Fibroblast of the aortic adventitia (primary cell): ENCODE measurements at places on chromosomes 3 and 15.

- DNase-seq = peak; percentile 65
Measured at GRCh38 chr15:89139613-89140499, 51.6 kb downstream of the ABHD2 start.

- peak; percentile 69 for DNase-seq
Measured at GRCh38 chr15:78421238-78421965, 16.6 kb upstream of the IREB2 start.

- DNase-seq = peak; percentile 39
Measured at GRCh38 chr3:125313060-125313635, 62.0 kb downstream of the ZNF148 start.

DNA sequence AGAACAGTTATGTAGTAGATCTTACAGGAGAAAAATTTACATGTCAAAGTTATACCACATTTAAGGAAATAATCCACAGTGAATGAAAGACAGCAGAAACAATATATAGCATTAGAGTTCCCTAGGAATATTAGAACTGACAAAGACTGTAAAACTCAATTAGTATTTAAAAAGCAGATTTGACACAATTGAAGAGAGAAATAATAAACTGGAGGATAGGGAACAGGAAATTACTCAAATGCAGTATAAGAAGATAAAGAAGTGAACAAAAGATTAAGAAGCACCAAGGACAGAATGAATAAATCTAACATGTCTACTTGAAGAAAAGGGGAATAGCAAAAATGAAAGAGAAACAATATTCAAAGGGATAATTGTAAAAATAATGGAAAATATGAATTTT, 132.6 kb upstream of the CHRNA7 start:
- DNase-seq = no peak

DNA sequence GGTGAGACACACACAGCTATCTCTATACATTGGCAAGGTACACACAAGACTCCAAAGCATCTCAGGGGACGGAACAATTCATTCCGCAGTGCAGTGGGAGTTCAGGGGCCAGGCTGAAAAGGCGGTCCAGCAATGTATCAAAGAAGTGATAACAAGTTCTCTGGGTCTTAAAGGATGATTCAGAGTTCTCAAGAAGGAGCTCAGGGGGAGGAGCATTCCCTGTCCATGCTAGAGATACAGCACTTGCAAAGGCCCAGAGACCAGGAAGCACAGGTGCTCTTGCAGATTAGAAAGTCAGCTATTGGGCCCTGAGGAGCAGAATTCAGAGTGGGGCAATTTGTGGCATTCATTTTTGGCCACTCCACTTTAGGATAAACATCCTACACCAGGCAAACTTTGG, 34.9 kb downstream of the MECOM start:
- DNase-seq = no peak

DNA sequence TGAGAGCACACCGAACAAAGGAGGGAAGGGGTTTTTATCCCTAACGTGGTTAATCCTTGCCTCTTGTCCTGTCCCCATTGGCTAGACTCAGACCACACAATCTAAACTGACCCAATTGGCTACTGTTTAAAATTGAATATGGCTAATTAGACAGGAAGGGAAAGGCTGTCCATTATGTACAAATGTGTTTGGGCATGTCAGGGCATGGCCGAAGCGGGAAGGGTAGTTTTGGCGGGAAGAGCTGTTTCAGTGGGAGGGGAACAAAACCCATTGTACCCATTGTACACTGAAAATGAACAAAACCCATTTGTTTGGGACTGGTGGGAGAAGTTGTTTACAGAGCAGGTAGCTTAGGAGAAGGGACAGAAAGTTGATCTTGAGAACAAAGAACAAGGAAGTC, 330.9 kb upstream of the POU1F1 start:
- DNase-seq = no peak

GRCh38 chr3:52896613-52897012, 735 bp downstream of the STIMATE start:
- DNase-seq = no peak

- peak; percentile 93 for DNase-seq
Measured at GRCh38 chr15:60091157-60091556, 87.0 kb downstream of the FOXB1 start.

- peak; percentile 78 for DNase-seq
Measured at GRCh38 chr3:64163755-64164148, 61.5 kb downstream of the PRICKLE2 start.

DNA sequence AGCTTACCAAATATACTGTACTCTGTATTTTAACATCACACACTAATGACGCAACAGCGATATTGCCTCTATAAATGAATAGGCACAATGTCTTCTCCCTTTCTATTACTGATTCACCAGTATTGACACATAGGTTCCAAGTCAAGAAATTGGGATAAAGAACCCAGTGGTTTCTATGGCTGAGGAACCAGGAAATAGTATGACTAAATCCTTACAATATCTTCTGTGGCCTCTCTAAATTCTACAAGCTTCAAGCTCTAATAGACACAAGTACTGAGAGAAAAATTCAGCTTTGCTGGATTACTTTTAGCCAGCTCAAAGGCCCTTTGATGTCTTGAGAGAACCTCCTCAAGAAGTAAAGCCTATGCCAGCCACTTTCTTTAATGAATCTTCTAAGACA, 162.5 kb downstream of the DPH6 start:
- no peak for DNase-seq

DNA sequence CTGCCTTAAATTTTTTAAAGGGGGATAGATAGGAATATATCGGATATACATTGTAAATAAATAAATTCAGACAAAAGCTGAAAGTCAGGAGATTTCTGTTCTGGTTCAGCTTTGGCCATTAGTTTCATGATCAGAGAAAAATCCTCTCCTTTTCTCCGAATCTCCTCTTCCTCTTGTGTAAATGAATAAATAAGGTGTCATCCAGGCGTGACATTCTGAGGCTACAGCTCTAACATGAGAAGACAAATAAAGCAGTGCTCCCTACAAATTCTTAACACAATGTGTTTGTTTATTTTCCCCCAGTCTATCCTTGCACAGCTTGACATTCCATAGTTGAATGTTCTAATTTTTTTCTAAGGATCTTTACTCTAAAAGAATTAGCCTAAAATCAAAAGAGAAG, 9.4 kb upstream of the MB21D2 start:
- DNase-seq = no peak

GRCh38 chr15:80567721-80568157, 127.4 kb upstream of the ABHD17C start:
- peak; percentile 96 for DNase-seq

- no peak for DNase-seq
Measured at GRCh38 chr3:102471001-102471400, 36.2 kb downstream of the ZPLD1 start.

GRCh38 chr3:40869939-40870338, 329.4 kb upstream of the CTNNB1 start:
- DNase-seq = no peak

DNA sequence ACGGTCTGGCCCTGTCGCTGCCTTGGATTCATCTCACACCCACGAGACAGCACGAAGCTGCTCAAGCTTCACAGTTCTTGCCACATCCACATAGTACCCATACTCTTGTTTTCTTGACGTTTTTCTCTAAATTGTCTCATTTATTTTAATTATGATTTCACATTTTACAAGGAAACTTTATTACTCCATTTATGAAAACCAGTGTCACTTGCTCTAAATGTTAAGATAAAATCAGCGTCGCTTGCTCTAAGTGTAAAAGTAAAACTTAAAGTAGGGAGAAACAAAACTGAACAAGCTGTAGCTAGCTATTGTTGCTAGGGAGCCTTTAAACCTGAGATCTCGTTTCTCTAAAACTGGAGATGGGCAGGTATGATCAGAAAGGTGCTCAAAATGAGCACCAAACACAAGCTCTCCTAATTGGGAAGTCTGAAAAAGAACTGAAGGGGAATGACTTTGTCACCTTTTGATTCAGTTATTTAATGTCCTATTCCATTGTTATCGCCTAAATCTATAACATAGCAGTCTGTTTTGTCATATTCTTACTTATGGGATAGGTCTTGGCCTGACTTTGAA, 680 bp downstream of the IFT122 start:
- DNase-seq = peak; percentile 65

DNA sequence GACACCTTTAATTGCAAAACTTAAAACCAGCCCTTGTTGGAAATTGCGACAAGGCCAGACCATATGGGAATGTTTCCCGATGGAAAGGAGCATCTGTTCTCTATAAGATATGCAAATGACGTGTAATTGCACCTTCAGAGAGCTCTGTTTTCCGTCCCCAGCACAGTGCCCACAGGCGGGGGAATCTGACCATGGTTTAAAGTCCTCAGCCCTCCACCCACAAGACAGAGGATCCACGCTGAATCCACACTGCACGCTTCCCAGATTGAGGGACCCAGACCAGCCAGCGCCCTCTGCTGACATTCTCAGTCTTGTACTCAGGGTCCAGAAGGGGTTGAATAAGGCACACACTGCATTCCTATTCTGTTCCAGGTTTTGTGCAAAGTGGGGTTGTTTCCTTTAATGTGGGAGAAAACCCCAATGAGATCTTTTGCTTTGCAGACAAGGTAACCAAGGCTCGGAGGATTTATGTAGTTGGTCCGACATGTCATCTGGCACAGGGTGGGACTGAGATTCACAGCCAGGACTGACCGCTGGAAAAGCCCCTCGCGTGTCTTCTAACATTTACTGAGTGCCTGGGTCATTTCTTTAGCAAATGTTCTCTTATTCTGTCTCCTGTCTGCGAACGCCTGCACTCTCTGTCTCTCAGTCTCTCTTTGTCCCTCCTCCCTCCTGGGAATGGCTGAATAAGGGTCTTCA, 36.8 kb upstream of the KLHL25 start:
- DNase-seq = peak; percentile 65

DNA sequence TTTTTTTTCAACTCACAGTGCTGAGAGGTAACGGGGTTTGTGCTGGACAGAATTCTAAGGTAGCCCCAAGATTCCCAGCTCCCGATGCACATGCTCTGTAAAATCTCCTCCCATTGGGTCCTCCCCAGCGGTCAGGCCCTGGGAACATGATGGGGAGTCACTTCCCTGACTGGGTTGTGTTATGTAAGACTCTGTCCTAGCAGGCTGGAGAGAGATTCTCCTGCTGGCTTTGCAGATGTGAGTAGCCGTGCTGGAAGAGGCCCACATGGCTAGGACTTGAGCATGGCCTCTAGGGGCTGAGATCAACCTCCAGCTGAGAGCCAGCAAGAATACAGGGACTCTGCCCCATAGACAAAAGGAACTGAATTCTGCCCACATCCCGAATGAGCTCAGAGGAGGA, 83.7 kb upstream of the OXTR start:
- DNase-seq = no peak

DNA sequence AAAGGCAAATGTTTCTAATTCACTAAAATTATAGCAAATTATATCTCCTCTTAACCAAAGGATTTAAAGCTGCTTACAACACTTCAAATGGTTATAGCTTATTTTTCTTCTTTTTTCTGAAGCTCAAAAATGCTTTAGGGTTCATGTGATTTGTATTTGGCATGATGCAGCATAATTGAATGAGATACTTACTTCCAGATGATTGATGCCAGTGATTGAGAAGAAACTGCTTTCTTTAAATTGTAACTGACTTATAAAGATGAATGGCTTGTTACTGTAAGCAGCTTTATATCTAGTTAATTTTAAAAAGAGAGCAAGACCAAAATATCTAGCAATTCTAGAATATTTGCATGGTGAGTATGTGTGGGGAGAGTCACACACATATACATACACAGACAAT, 270.7 kb upstream of the THRB start:
- no peak for DNase-seq

DNA sequence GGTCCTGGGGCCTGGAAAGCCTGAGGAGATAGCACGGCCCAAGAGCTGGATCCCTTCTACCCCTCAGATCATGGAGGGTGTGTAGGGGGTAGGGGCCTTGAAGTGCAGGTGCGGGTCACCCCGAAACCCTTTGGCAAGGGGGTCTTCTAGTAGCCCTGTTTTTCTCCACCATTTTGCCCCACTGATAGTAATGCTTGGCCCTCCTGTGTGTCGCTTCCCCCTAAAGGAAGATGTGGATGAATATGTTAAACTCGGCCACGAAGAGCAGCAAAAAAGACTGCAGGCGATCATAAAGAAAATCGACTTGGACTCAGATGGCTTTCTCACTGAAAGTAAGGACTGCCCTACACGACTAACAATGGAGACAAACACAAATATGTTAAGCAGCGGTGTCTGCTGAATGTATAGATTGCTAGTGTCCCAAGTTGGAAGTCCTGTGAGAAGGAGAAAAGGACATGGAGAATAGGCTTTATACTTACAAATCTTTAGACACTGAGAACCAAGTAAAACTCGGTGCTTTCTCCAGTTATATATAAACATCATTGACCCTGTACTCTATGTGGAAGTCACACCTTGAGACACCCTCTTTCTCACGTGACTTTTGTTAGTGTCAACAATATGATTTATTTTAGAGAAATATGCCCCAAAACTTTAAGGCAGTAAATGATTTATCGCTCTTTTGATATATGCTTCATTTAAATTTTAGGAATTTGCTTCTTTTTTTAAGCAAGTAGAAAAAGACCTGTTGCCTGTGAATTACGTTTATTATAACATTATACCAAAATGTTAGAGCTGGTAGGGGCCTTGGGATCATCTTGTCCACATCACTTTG, 802 bp downstream of the RCN2 start:
- DNase-seq = peak; percentile 15

DNA sequence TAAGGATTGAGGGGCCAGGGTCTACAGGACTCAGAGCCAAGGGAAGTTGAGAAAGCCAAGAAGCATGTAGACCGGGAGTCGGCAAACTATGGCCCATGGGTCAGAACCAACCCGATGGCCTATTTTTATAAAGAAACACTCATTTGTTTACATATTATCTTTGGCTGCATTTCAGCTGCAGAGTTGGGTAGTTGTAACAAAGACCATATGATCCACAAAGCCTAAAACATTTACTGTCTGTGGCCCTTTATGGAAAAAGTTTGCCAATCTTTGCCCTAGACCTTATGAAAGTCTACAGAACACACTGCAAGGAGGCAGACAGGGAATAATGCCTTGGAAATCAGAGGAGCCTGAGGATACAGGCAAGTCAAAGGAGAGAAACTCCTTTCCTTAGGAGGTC, 63.2 kb upstream of the MNS1 start:
- DNase-seq = peak; percentile 4

- no peak for DNase-seq
Measured at GRCh38 chr15:67005294-67005996, 60.0 kb upstream of the SMAD3 start.
